ENCODE measurements at places on chromosomes 13 and 19. TPM values are rescaled to one million over a fixed set of nuclear protein-coding genes. Genes with fewer than 3 reads are reported as not detected.

SMAD9 gene
- total RNA-seq, result 4.3 TPM

IL4I1 gene
- total RNA-seq, result 0.64 TPM

LYL1 gene
- total RNA-seq, result 3.9 TPM

FSD1 gene
- total RNA-seq, result 8.6 TPM

KANK2 gene
- total RNA-seq, result 253 TPM

STAP2 gene
- total RNA-seq, result 10.6 TPM

SEMA6B gene
- under 0.01 TPM for total RNA-seq

CLDN10 gene
- total RNA-seq, result not detected

SGTA gene
- total RNA-seq, result 50.9 TPM

SLC7A10 gene
- total RNA-seq, result not detected

CIC gene
- total RNA-seq, result 26.7 TPM

RNF17 gene
- total RNA-seq, result 0.86 TPM

SPACA4 gene
- total RNA-seq, result not detected

LRRC4B gene
- under 0.01 TPM for total RNA-seq

FBN3 gene
- not detected for total RNA-seq

GDF15 gene
- total RNA-seq, result 49.9 TPM

PLEKHF1 gene
- 22.5 TPM for total RNA-seq

COL5A3 gene
- total RNA-seq, result 10.6 TPM

SAMD1 gene
- 23.3 TPM for total RNA-seq

Measured in fibroblast of villous mesenchyme (primary cell).